ENCODE measurements at places on chromosomes 4 and X. TPM values are rescaled to one million over a fixed set of nuclear protein-coding genes. Genes with fewer than 3 reads are reported as not detected.

Gene AKAP17A
- 201 TPM for total RNA-seq

Gene SYTL5
- 3.9 TPM for total RNA-seq

Gene TCEAL9
- 4.2 TPM for total RNA-seq

Gene HSFX4
- not detected for total RNA-seq

Gene CRMP1
- 5.8 TPM for total RNA-seq

Gene NUDT6
- total RNA-seq: 11.2 TPM

Gene MAGEA9
- total RNA-seq: not detected

Gene ZNF81
- 8.3 TPM for total RNA-seq

GRCh38 chrX:140572724-140573123 is 67.9 kb upstream of the SOX3 start:
- no peak for DNase-seq

GRCh38 chr4:1992468-1993168 is 16.2 kb downstream of the NELFA start:
- DNase-seq: no peak

DNA sequence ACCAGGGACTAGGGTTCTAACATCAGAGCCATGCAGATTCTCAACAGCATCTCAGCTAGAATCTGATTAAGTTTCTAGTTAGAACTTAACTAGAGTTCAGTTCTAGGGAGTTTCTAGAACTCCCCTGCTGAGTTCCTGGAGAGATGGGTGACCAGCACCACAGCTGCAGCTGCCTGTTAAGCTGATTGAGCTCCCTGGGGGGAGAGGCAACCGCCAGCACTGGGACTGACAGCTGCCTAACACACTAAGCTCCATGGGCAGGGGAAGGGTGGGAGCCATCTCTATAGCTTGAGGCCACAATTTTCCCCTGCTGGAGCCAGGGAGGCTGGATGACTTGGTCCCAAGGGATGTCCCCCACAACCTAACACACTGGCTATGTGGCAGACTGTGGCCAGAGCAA is 84.2 kb downstream of the CHIC1 start:
- no peak for DNase-seq

DNA sequence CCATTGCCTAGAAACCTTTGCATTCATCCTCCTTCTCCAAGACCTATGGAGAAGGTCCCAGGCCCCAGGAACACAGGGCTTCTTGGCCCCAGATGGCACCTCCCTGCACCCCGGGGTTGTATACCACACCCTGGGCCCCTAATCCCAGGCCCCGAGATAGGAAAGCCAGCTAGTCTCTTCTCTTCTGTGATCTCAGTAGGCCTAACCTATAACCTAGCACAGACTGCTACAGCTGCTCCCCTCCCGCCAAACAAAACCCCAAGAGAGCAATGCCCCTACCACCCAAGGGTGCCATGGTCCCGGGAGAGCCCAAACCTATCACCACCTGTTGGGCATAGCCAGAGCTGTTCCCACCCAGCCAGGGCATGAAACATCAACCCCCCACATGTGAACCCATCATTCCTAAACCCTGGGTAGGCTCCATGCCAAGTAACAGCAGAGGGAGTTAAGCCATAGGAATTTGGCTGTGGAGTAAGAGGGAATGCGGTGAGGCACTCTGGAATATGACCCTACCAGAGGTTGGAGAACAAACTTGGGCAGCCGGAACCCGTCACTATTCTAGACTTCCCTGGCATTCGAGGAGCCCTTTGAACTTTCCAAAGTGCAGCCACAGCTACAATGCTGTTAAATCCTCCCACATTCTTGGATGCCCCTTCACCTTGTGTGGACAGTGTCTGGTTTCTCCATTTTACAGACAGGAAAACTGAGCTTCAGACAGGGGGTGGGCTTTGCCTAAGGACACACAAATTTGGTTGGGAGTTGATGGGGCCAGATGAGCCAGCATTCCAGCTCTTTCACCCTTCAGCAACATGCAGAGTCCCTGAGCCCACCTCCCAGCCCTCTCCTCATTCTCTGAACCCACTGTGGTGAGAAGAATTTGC is 10.9 kb upstream of the SASH3 start:
- no peak for DNase-seq

DNA sequence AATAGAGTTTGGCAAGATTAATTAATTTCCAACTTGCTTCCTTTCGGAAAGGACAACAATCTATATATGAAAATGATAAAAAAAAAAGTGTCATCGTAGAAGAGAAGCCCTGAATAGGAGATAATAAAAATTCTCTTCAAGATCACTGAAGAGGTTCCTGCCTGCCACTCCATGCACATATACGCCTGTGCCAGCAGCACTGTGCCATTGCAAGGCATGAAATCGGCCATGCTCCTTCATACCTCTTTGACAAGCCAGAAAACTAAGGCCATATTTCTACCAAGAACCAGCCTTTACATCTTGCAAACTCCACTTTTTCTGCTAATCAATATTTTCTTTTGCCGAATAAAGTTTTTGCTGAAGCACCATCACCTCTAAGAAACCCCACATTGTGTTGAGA is 365.5 kb downstream of the CXXC4 start:
- DNase-seq: no peak

All from Peyer's patch (tissue), 4 donors.